GM12865 (cell line): ENCODE measurements at places on chromosomes 7 and 10.

- no peak for DNase-seq
These were observed 435.4 kb upstream of the DPP6 start for GRCh38 chr7:153616711-153617325.

DNA sequence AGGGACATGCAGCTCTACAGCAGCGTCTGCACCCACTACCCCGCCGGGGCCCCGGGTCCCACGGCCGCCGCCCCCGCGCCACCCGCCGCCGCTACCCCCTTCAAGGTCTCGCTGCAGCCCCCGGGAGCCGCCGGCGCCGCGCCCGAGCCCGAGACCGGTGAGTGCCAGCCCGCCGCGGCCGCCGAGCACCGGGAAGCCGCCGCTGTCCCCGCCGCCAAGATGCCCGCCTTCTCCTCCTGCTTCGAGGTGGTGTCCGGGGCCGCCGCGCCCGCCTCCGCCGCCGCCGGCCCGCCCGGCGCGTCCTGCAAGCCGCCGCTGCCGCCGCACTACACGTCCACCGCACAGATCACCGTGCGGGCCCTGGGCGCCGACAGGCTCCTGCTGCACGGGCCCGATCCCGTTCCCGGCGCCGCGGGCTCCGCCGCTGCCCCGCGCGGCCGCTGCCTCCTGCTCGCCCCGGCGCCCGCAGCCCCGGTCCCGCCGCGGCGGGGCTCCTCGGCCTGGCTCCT lies 631 bp downstream of the OTUD1 start:
- DNase-seq = no peak

GRCh38 chr10:7819121-7819460 lies 786 bp downstream of the TAF3 start:
- DNase-seq = peak; percentile 58

GRCh38 chr10:62454687-62455397 lies 80.7 kb downstream of the ZNF365 start:
- no peak for DNase-seq

DNA sequence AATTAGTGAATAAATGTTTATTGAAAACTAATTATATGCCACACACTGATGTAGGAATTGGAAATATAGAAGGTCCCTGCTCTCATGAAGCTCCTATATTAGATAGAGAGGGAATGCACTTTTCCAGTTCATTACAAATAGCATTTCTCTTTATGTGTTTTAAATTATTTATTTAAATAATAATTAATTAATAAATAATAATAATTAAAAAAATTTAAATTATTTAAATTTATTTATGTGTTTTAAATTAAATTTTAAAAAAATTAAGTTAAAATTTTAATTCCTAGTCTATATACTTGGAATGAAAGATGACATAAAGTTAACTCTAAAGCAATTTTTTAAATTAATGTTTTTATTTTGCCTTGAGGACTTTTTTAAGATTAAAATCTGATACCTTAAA lies 121.7 kb upstream of the ZNF804B start:
- no peak for DNase-seq
